Keratinocyte (primary cell): ENCODE measurements at places on chromosomes 3 and 15. TPM values are rescaled to one million over a fixed set of nuclear protein-coding genes. Genes with fewer than 3 reads are reported as not detected.

Gene GOLGA8G
- polyA plus RNA-seq: not detected in 3 replicates

DNA sequence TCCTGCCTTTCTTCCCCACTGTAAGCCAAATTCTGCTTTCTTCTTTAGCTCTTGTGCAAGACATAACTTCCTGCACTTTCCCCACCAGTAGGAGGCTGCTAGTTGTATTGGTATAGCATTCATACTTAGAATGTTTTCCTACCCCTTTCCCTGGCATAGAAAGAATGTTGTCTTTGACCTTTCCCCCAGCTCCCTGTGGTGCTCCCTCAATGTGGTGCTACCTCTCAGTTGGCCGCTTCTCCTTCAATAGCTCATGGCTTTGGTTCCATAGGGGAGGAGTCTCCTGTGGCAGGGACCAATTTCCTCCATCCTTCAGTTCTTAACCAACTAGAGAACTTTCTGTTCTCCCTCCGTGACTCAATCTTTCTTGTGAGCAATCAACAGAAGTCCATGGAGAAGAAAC is 67.5 kb upstream of the AKAP13 start:
- DNase-seq: no peak

Gene ZXDC
- 9.9 to 10.7 TPM (median 10.3 TPM) in 3 replicates for polyA plus RNA-seq

DNA sequence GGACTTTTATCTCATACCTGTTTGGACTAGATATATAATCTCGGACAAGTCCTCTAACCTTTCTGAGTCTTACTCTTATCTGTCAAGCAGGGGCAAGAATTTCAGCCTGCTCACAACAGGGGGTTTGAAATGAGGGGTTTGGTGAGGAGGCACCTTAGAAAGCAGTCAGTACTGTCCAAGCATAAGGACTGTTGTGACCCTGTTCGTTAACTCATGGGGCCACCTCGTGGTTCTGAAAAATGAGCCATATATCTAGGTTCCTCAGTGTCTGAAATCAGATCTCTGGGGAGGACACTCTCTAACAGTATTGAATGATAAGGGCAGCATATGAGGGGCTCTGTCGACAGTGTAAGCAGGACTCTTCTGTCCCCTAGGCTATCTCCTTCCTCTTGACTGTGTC is 7.2 kb upstream of the TIMP4 start:
- DNase-seq: no peak

- peak; percentile 7 for DNase-seq
Observed at GRCh38 chr3:124351430-124352148, 359.7 kb upstream of the ROPN1 start.
